NCI-H187 treated with DMSO at 0.1 percent for 48 hours (cell line): ENCODE measurements at places on chromosomes 12 and 14.

DNA sequence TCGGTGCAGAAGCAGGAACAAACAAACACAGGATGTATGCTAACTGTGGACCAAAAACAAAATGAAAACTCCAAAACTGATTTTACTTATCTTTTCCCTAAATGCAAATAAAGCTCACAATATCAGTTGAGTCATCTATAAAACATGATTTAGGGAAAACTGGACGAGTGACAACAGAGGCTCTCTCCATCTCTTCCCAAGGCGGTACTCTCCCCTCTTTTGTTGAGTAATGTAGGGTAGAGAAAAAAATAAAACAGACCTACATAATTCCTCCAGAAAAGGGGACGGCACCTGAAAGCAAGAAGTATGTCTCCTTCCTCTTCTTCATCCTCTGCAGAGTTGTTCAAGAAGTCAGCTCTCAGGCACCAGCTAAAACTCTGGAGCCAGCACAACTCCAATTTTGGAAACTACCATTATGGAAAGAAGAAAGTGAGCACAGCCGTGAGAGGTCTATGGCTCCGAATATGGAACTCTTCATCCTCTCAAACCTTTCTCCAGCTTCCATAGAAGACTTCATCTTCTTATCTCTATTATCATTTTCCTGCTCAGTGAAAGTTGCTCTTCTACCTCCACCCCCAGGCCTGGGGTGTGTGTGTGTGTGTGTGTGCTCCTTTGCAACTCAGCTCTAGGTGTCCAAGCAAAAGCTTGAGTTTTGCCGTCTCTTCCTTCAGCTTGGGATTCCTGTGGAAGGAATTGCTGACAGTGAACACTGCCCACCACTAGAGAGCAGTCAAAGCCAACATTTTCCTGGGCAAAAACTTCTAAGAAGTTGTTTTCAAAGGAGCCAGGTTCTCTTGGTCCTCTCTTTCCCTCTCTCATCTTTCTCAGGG is 155.4 kb downstream of the DIO2 start:
- peak; percentile 75 for DNase-seq

GRCh38 chr14:22630486-22630885 is 13.7 kb downstream of the OR6J1 start:
- DNase-seq: no peak

GRCh38 chr12:59600171-59600570 is 4.3 kb downstream of the SLC16A7 start:
- DNase-seq: no peak

DNA sequence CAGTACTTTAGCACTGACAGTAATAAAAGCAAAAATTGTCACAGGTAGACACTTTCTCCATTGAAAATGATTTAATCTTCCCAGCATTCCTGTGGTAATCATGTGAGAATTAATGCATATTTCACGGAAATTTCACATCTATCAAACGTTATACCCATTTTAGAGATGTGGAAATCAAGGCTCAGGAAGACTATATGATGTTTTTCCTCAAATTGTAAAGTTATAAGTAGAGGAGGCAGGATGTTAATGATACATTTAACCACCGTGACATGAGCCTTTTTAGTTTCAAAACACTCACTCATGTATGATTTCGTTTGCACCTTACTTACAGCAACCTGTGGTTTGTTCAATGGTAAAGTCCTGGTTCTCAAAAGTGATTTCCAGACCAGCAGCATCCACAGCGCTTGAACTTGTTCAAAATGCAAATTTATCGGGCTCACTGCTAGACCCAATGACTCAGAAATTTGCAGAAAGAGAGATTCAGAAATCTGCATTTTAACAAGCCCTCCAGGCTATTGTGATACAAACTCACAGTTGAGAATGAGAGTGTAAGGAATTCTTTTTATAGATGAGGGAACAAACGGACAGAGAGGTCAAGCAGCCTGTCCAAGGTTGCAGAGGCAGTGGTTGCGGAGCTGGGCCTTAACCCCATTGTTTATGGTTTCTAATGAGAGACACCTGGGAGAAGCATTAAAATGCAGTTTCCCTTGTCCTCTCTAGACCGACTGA is 654.8 kb upstream of the TBX3 start:
- DNase-seq: no peak

DNA sequence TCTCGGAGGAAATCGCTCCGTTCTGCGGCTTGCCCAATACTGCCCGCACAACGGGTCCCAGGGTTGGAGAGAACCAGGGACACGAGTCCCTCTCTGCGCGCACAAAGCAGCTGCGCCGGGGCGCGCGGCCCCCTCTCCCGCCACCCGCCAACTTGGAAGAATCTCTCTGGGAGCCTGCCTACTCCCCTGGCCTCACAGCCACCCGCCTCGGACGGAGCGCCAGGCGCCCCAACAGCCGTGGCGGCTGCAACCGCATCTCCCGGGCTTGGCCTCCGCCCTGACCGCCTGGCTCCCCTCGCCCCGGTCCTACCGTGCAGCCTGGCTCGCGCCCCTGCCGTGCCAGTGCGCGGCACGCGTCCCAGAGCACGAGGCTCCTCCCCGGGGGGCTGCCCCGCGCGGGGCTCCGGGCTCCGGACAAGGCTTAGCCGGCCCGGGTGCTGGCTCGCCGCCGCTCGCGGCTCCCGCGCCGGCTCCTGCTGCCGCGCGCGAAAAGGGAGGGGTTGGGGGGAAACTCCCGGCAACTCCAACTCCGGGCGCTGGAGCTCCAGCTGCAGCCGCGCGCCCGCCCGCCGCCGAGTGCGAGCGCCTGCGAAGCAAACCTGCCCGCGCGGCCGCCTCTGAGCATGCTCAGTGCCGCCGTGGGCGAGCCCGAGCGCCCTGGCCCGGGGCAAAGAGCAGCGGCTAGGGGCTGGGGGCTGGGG is at the start of gene STXBP6:
Gene STXBP6, minus strand, starts transcription at position 580 of the 701 bp plus-strand sequence. CDS start 75,329 bp downstream, outside the sequence.
- DNase-seq: no peak

DNA sequence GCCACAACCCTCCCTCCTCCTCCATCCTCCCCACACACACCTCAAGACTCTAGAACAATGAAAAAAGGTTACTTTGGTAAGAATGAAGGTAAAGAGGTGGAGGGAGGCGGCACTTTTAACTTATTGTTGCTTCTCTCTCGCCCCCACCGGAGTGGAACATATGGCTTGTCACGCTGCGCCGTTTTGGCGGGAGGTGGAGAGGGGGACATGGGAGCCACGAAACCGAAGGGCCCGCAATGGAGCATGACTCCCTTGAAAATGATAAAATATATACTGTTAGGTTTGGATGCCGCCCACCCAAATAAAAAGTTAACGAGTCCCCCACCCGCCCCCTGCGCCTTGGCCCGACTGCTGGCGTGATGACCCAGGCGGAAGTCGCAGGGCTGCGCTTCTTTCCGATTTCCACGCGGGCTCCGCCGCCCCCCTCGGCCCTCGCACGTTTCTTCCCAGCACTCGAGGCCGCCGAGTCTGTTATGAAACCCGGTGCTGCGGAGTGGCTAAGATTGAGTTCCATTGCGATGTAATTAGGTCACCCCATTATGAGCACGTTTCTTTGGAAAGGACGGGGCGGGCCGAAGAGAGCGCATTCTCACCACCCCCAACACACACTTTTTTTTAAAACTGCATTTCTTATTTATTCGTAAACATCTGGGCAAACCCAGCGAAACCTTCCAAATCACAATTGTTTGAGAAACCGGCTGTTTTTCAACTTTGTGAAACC is 1.4 kb upstream of the ZFP36L1 start:
- DNase-seq: no peak

- no peak for DNase-seq
Measured at GRCh38 chr12:132723015-132723763, 12.5 kb downstream of the PGAM5 start.

DNA sequence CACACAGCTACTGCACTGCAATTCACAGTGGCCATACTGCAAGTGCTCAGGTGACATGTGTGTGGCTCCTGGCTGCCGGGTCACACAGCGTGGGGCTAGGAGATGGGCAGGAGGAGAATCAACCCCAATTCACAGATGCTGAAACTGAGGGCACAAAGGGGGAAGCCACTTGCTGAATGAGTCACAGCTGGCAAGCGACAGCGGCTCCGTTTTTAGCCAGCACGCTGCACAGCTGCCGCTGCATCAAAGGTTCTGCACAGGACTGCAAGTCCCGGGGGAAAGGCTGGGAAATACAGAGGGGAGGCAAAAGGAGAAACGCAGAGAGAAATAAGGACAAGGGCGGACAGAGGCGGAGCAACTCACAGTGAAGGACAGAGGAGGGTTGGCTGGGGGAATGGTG is 57.9 kb downstream of the KDM2B start:
- DNase-seq: no peak

DNA sequence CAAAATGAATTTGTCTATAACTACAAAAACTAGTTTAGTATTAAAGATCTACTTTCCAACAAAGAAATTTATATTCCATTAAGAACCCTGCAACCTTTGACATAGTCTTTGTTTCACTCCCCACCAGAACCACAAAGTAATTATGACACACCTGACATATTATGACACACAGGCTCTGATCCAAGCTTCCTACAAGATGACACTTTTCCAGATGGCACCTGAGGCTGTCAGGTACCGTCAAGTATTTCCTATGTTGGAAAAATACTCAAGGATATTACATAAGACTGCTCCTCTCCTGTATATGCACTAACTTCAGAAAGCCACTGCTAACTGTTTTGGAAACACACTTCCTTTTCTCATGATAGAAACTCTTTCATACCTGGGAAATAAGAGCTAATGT is 38.9 kb downstream of the STXBP6 start:
- DNase-seq: no peak

DNA sequence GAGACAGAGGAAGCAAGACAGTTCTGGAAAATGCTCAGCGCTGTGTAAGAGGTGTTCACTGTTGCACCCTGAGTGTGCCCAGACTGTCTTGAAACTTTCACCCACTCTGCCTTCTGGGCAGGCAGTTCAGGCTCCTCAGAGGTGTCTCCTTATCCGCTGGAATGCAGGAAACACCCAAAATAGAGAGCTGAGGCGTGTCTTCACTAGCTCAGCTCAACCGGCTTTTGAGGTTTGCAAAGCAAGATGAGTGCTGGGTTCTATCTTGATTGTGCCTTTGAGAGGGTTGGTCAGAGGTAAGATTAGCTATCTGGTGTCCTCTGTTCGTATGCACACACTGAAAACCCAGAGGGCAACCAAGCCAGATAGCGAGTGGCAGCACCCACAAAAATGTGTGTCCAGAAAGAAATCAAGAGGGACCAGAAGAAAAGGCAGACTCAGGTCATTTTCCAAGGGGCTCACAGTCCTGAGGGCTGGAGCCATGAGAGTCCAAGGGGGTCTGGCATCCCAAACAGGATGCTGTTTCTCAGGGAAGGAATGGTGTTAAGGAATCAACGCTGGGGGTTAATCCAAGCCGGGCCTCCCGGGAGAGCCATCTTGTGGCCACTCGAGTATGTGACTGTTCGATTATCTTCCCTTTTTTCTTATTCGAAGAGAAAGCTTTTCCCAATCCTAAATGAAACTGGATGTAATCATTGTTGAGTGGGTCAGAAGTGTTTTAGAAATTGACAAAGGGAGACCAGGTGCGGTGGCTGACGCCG is 47.1 kb downstream of the TBX3 start:
- DNase-seq: no peak

DNA sequence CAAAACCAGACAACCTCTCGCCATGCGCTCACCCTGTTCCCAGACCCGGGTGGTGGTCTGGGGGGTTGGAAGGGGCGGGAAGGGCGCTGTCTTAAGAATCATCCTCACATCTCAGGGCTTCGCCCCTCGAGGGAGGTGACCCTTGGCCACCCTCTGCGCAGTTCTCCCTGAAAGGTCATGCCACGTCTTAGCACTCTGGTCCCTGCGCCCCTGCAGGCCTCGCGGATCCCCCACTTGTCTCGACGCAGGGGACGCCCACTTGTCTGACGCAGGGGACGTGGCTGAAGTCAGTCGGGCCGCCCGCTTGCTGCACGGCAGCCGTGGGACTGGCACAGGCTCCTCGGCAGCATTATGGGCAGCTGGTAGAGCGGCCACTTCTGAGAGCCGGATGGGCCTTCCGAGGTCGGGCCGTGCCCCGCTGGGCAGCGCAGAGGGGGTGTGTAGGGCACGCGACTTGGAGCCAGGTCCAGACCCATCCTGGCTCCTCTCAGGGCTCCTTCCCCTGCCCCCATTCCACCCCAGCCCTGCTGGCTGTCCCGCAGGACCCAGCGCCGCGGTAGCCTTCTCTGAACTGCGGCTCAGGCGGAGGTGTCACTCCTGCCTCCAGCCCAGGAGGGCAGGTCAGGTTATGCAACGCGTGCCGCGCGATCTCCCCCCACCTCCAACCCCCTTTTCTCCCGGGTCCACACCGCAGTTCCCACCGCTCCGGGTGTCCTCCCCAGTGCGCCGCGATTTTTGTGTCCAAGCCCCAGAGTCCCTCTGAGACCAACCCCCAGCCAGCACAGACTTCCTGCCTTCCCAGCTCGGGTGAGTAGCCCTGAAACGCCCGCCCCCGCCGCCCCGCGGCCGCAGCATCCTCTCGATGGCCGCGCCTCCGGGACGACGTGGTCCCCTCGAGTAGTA is 40.9 kb upstream of the CAPRIN2 start:
- no peak for DNase-seq

DNA sequence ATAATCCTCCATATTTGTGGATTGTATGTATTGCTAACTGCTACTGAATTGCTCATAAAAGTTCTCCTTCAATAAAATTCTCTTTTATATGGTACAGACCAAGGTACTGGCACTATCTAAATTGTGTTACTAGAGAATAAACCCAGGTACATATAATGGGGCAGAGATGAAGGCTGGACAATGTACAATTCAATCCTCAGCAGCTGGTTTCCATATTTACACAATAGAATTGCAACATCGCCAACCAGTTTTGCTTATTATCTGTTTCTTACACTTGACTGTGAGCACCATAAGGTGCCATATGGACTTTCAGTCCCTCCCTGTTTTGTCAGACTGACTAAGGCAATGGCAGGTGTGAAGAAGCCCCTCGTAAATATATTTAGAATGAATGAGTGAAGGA is 18.1 kb downstream of the KITLG start:
- DNase-seq: no peak

GRCh38 chr12:57766464-57767304 is at the start of gene CYP27B1:
CYP27B1 (minus strand) TSS chr12:57767078; CDS start chr12:57767041, 37 bp downstream.
- no peak for DNase-seq

DNA sequence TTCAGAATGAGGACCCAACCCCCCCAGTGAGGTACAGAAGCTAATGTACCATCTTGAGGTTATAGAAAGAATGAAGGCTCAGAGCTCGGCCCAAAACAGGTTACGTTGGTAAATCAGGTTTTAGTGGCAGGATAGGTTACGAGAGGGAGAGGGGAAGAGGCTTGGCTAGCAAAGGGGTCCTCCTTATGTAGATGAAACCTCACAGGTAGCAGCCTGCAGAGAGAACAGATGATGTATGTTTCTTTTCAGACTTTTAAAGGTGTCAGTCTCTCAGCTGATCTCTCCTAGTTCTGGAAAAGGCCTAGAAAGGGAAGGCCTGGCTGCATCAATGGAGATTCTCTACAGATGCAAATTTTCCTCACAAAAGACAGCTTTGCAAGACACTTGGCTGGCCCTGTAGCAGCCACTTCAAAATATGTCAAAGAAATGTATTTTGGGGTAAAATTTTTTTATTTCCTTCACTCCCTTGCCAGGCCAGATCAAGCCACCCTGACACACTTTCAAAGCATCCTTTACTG is 71.7 kb upstream of the CPSF6 start:
- DNase-seq: no peak
